ENCODE measurements at places on chromosomes 6 and 20.
A peak's percentile ranks its signal among the peaks of the same experiment; 100 is the strongest.

DNA sequence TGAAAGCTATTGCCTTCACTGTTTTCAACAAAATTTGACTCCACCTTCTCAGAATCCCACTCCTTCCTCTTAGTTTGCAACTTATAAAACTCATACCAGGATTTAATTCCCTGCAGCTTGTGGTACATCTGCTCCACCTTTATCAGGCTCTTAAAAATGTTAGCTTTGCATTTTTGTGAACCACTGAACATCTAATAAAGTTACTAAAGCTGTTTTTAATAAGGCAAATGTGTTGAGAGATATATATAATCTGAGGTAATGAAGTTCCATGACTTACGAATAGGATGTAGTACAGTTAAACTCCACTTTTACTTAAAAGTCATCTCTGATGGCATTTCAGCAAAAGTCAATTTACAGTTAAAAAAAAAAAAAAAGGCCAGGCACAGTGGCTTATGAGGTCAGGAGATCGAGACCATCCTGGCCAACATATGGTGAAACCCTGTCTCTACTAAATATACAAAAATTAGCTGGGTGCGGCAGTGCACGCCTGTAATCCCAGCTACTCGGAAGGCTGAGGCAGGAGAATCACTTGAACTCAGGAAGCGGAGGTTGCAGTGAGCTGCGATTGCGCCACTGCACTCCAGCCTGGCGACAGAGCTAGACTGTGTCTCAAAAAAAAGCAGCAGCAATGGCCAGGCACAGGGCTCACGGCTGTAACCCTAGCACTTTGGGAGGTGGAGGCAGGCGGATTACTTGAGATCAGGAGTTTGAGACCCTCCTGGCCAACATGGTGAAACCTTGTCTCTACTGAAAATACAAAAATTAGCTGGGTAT lies 106.2 kb downstream of the KIF13A start:
- no peak for DNase-seq

GRCh38 chr6:160110586-160111123 lies 11.0 kb upstream of the SLC22A1 start:
- no peak for DNase-seq

DNA sequence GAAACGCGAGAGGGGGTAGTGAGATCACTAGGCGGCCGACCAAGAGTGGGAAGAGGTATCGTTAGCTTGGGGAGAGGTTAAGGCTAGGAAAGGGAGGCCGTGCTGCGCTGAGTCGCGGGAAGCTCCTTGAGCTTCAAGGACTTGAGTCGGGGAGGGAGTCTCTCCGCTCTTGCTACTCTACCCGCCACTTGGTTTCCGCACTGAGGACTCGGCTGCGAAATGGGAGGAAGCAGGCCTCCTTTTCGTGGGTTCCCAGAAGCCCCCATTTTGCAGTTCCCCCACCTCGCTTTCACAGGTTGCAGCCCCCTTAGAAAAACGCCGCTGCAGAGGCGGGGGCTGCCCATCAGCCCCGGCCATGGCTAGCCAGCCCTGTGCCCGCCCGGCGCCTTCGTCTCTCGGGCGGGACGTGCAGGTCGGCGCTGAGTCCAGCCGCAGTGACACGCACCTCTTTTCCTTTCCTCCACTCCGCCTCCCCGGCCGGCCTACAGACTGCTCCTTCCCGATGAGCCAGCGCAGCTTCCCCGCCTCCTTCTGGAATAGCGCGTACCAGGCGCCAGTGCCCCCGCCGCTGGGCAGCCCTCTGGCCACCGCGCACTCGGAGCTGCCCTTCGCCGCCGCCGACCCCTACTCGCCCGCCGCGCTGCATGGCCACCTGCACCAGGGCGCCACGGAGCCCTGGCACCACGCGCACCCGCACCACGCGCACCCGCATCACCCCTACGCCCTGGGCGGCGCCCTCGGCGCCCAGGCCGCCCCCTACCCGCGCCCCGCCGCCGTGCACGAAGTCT lies 4.9 kb downstream of the VGLL2 start:
- no peak for DNase-seq

GRCh38 chr20:4195499-4195898 lies 180.1 kb upstream of the RNF24 start:
- DNase-seq: no peak

- peak; percentile 58 for DNase-seq
Observed at GRCh38 chr6:29631860-29632731, 887 bp downstream of the GABBR1 start.
